ENCODE measurements at places on chromosomes 12 and 14. TPM values are rescaled to one million over a fixed set of nuclear protein-coding genes. Genes with fewer than 3 reads are reported as not detected.

The OR4E2 gene
- not detected for total RNA-seq

The CCDC177 gene
- total RNA-seq, result 8.6 TPM

The DPPA3 gene
- total RNA-seq, result 0.25 TPM

The TTC9 gene
- total RNA-seq, result 3.5 TPM

The C1RL gene
- 18.3 TPM for total RNA-seq

The RNASE3 gene
- total RNA-seq, result not detected

The AQP2 gene
- not detected for total RNA-seq

The KRT3 gene
- not detected for total RNA-seq

The CLEC9A gene
- total RNA-seq, result not detected

GRCh38 chr12:115761784-115762183 is 515.7 kb downstream of the MED13L start:
- no peak overlapping the region for H3K27ac ChIP-seq
- no peak overlapping the region for H3K4me3 ChIP-seq
- no peaks in the 10 kb centered on the region for H3K27me3 ChIP-seq

GRCh38 chr12:49813131-49813530 is 15.1 kb downstream of the NCKAP5L start:
- H3K4me3 ChIP-seq, result no peak overlapping the region
- H3K36me3 ChIP-seq, result no peaks in the 10 kb centered on the region
- no peak overlapping the region for H3K27ac ChIP-seq
- no peaks in the 10 kb centered on the region for H3K27me3 ChIP-seq
- no peak for DNase-seq

GRCh38 chr14:67859169-67859749 is 39.7 kb downstream of the RAD51B start:
- no peaks in the 10 kb centered on the region for H3K36me3 ChIP-seq
- H3K27me3 ChIP-seq, result no peaks in the 10 kb centered on the region
- H3K27ac ChIP-seq, result no peak overlapping the region

DNA sequence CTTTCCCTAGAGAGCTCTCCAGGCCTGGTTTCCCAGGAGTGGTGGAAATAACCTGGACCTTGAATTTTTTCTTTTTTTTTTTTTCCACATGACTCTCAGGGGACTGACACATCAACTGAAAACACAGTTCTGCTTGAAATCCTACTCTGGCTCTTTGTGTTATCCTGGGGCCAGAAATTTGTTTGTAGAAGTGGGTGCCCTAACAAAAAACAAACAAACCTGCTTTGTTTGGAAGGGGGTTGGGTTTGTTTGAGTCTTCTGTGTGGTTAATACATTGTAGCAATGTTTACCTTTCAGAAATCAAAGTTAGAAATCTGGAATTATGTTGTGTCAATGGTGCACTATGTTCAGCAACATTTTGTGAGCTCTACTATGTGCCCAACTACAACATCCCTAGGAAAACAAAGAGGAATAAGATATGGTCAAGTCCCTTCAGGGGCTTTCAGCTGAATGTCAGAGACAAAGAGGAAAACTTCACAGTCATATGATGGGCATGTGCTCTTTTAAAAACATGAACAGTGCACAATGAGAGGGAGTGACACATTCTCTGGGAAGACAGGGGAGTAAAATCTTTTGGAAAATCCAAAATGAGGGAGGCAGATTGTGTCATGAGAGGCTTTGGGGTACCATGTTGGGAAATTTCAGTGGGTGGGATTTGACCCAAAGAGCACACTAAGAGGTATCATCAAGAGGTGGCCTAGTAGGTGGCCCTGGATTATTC is 1.5 kb upstream of the IGF1 start:
- H3K36me3 ChIP-seq, result no peaks in the 10 kb centered on the region
- H3K27ac ChIP-seq, result no peak overlapping the region
- DNase-seq, result no peak

- no peaks in the 10 kb centered on the region for H3K36me3 ChIP-seq
- no peak for DNase-seq
- H3K27me3 ChIP-seq, result no peaks in the 10 kb centered on the region
- H3K4me1 ChIP-seq, result peaks cover 10% of the 10 kb centered on the region
- no peak overlapping the region for H3K4me3 ChIP-seq
These were observed 80.9 kb upstream of the SLC38A2 start for GRCh38 chr12:46453428-46453827.

GRCh38 chr12:114913871-114914801 is 230.2 kb upstream of the TBX3 start:
- no peaks in the 10 kb centered on the region for H3K27me3 ChIP-seq
- no peak overlapping the region for H3K4me3 ChIP-seq

GRCh38 chr14:89625731-89626232 is 208.7 kb upstream of the FOXN3 start:
- no peak overlapping the region for H3K27ac ChIP-seq
- peaks cover 20% of the 10 kb centered on the region for H3K4me1 ChIP-seq
- no peak for DNase-seq
- no peaks in the 10 kb centered on the region for H3K36me3 ChIP-seq
- H3K4me3 ChIP-seq, result no peak overlapping the region
- peaks cover 9% of the 10 kb centered on the region for H3K27me3 ChIP-seq

- H3K36me3 ChIP-seq, result no peaks in the 10 kb centered on the region
- no peaks in the 10 kb centered on the region for H3K4me1 ChIP-seq
- H3K27ac ChIP-seq, result no peak overlapping the region
- no peak for DNase-seq
- no peaks in the 10 kb centered on the region for H3K27me3 ChIP-seq
- H3K4me3 ChIP-seq, result no peak overlapping the region
These were observed 1.5 kb upstream of the KRT5 start for GRCh38 chr12:52521568-52522266.

GRCh38 chr14:58258156-58258555 is 13.5 kb downstream of the PSMA3 start:
- H3K27ac ChIP-seq, result no peak overlapping the region
- no peaks in the 10 kb centered on the region for H3K4me1 ChIP-seq
- no peak overlapping the region for H3K4me3 ChIP-seq
- DNase-seq, result no peak
- peaks cover 27% of the 10 kb centered on the region for H3K36me3 ChIP-seq

- no peaks in the 10 kb centered on the region for H3K36me3 ChIP-seq
- peaks cover 9% of the 10 kb centered on the region for H3K4me1 ChIP-seq
- no peaks in the 10 kb centered on the region for H3K27me3 ChIP-seq
- peak; percentile 85 for DNase-seq
These were observed 22.4 kb upstream of the FBXO21 start for GRCh38 chr12:117212563-117213190.

DNA sequence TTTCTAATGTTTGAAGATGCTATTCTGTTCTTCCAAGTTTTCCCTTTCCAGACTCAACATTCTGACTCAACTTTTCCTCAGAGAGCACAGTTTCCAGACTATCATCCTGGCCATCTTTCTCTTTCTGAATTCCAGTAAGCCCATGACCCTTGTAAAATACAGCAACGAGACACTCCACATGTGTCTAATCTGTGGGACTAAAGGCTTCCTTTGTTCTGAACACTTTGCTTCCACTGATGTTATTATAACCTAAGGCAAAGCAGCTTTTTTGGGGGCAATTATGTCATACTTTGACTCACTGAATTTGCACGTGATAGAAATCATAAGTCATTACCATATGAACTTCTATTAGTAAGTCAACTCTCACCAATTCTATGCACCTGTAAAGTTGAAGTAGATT is 6.3 kb upstream of the ART4 start:
- H3K4me1 ChIP-seq, result no peaks in the 10 kb centered on the region
- no peak overlapping the region for H3K27ac ChIP-seq
- no peak for DNase-seq
- H3K4me3 ChIP-seq, result no peak overlapping the region
- H3K36me3 ChIP-seq, result no peaks in the 10 kb centered on the region

GRCh38 chr12:1927051-1927680 is 8.7 kb upstream of the CACNA2D4 start:
- H3K4me3 ChIP-seq, result no peak overlapping the region

DNA sequence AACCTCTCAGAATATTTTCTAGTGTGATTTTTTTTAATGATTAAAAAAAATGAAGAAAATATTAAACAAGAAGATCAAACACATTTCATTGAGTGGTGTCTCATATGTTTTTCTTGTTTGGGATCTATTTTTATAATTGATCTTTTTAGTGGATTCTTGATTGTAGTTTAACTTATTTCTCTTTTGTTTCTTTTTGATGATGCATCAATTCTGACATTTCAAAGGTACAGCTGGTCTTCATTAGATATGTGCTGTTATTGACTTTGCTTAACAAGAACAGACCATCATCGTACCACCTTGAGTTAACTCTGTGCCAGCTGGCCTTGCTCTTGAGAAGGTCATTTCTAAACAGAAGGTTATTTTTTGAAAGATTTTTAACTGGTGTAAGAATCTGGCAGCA is 45.8 kb upstream of the FGD4 start:
- no peaks in the 10 kb centered on the region for H3K36me3 ChIP-seq
- H3K4me3 ChIP-seq, result no peak overlapping the region
- DNase-seq, result no peak
- H3K27me3 ChIP-seq, result no peaks in the 10 kb centered on the region

GRCh38 chr14:78367355-78367754 is 197.2 kb downstream of the NRXN3 start:
- no peak for DNase-seq
- H3K36me3 ChIP-seq, result no peaks in the 10 kb centered on the region
- no peak overlapping the region for H3K27ac ChIP-seq
- H3K4me1 ChIP-seq, result peaks cover 9% of the 10 kb centered on the region

- H3K27me3 ChIP-seq, result no peaks in the 10 kb centered on the region
- no peak for DNase-seq
- H3K36me3 ChIP-seq, result peaks cover 47% of the 10 kb centered on the region
- H3K27ac ChIP-seq, result no peak overlapping the region
These were observed 127.0 kb downstream of the SCAF11 start for GRCh38 chr12:45863332-45863731.

DNA sequence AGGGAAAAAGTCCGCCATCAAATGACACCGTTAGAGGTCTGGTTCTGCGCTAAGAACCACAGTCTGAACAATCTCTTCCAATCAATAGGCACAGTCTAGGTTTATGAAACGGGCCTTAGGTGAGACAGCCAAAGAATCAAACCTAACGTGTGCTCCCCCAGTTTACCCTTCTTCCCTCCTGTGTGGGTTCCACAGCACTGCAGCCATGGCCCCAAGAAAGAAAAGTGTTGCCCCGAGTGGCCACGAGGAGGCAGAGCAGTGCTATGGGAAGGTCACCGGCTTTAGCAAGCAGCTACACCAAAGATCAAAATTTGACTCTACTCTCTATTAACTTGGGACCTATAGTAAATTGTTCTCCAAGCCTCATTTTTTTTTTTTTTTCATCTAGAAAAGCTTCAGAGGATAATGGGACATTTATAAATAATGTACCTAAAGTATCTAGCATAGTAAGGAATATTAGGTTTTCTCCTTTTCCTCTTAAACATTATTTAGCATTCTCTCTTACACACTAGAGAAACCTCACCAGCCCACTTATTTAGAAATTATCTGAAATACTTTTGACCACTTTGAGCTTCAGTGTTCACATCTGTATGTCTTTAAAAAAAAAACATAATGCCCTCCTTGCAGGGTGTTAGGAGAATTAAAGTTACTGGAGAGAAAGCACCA is 70.2 kb upstream of the GPHB5 start:
- no peak overlapping the region for H3K4me3 ChIP-seq
- no peaks in the 10 kb centered on the region for H3K4me1 ChIP-seq
- H3K27me3 ChIP-seq, result no peaks in the 10 kb centered on the region
- H3K36me3 ChIP-seq, result peaks cover 4% of the 10 kb centered on the region

GRCh38 chr12:2589381-2589780 is 205.4 kb upstream of the FKBP4 start:
- H3K27me3 ChIP-seq, result peaks cover 24% of the 10 kb centered on the region
- no peak for DNase-seq
- no peak overlapping the region for H3K27ac ChIP-seq
- no peaks in the 10 kb centered on the region for H3K4me1 ChIP-seq
- H3K4me3 ChIP-seq, result no peak overlapping the region
- H3K36me3 ChIP-seq, result no peaks in the 10 kb centered on the region

- DNase-seq, result no peak
- no peaks in the 10 kb centered on the region for H3K36me3 ChIP-seq
- no peak overlapping the region for H3K27ac ChIP-seq
- no peaks in the 10 kb centered on the region for H3K27me3 ChIP-seq
- no peaks in the 10 kb centered on the region for H3K4me1 ChIP-seq
These were observed 10.6 kb upstream of the CDKL1 start for GRCh38 chr14:50407111-50407812.

GRCh38 chr12:52235001-52235764 is 2.1 kb downstream of the KRT7 start:
- peaks cover 55% of the 10 kb centered on the region for H3K27me3 ChIP-seq
- H3K4me3 ChIP-seq, result no peak overlapping the region
- H3K27ac ChIP-seq, result no peak overlapping the region
- no peak for DNase-seq
- peaks cover 12% of the 10 kb centered on the region for H3K4me1 ChIP-seq
- H3K36me3 ChIP-seq, result no peaks in the 10 kb centered on the region

- H3K27me3 ChIP-seq, result no peaks in the 10 kb centered on the region
- DNase-seq, result no peak
- no peaks in the 10 kb centered on the region for H3K36me3 ChIP-seq
- no peak overlapping the region for H3K27ac ChIP-seq
These were observed 455.8 kb downstream of the SOX5 start for GRCh38 chr12:23493672-23494071.

- H3K36me3 ChIP-seq, result no peaks in the 10 kb centered on the region
- no peak overlapping the region for H3K27ac ChIP-seq
- no peaks in the 10 kb centered on the region for H3K4me1 ChIP-seq
These were observed 330.4 kb downstream of the TMEM121 start for GRCh38 chr14:105856676-105857219.

DNA sequence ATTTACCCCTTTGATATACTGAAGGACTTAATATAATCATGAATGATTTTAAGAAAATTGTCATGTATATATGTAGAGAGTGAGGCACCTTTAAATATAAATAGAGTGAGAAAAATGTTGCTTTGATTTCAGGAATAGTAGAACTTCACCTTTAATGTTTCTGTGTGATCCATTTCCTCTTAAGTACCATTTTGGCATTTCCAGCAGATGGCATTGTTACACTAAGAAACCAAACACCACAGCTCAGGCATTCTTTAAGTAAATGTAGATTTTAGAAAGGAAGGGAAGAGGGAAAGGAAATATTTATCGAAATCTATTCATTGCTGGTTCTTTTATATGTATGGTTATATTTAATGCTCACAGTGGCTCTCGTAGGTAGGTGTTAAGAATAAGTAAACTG is 556.7 kb upstream of the FBXO33 start:
- DNase-seq, result peak; percentile 61
- no peak overlapping the region for H3K27ac ChIP-seq
- H3K4me3 ChIP-seq, result no peak overlapping the region
- H3K4me1 ChIP-seq, result no peaks in the 10 kb centered on the region

DNA sequence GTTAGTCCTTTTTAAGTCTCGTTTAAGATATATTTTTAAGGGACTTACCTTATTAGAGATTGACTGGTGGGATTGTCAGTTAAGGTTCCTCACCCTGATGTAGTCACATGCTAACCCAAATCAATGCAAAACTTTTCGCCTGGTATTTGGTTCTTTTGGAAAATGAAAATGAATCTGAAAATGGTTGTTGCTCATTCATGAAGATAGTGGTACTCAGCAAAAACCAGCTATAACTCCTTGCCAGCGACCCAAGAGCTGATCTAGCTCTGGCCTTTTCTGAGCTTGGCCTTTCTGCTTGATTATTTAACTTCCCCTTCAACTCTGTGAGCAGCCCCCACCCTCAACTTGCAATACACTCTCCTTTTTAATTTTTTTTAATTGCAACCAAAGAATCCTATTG is 85.0 kb upstream of the GTF2A1 start:
- H3K4me3 ChIP-seq, result no peak overlapping the region
- H3K36me3 ChIP-seq, result no peaks in the 10 kb centered on the region
- no peak overlapping the region for H3K27ac ChIP-seq
- no peaks in the 10 kb centered on the region for H3K27me3 ChIP-seq
- peaks cover 26% of the 10 kb centered on the region for H3K4me1 ChIP-seq

All from neural progenitor cell (in vitro differentiated cells).